Activated CD8-positive, alpha-beta memory T cell treated with anti-CD3 and anti-CD28 coated beads for 48 hours (primary cell): ENCODE measurements at places on chromosomes 3 and 15.
A peak's percentile ranks its signal among the peaks of the same experiment; 100 is the strongest.

GRCh38 chr3:48244461-48244860, 3.6 kb downstream of the ZNF589 start:
- DNase-seq: no peak

- no peak for DNase-seq
These were observed 1.1 kb downstream of the KIF15 start for GRCh38 chr3:44762690-44763089.

GRCh38 chr3:9795207-9795606, 2.3 kb downstream of the ARPC4 start:
- no peak for DNase-seq

- no peak for DNase-seq
These were observed 379.3 kb downstream of the NTRK3 start for GRCh38 chr15:87877114-87877810.

DNA sequence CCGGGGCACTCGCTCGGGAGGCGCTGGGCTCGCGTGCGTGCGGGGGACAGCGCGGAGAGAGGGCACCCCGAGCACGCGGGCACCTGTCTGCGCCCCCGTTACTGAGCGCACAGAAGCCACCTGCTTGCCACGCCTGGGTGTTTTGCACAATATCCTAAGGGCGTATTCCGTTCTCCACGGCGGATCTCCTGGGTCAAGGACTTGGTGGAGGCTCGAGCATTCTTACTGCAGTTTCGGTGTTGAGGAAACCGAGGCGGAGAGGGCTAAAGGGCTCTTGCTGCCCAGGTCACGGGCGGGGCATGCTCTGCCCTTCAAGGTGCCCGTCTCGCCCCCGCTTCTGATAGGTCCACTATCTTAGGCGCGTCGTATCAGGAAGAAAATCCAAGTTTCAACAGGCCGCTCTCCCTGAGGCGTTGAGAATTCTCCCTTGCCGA, 526 bp downstream of the GPD1L start:
- DNase-seq: no peak

GRCh38 chr15:66644000-66644787, 57.8 kb upstream of the SMAD6 start:
- DNase-seq: no peak

GRCh38 chr3:157390713-157391515, 45.7 kb upstream of the PTX3 start:
- DNase-seq: no peak

- no peak for DNase-seq
These were observed 68.2 kb downstream of the ASB7 start for GRCh38 chr15:100670505-100671021.

GRCh38 chr15:77985031-77985930, 92.2 kb downstream of the TBC1D2B start:
- no peak for DNase-seq

DNA sequence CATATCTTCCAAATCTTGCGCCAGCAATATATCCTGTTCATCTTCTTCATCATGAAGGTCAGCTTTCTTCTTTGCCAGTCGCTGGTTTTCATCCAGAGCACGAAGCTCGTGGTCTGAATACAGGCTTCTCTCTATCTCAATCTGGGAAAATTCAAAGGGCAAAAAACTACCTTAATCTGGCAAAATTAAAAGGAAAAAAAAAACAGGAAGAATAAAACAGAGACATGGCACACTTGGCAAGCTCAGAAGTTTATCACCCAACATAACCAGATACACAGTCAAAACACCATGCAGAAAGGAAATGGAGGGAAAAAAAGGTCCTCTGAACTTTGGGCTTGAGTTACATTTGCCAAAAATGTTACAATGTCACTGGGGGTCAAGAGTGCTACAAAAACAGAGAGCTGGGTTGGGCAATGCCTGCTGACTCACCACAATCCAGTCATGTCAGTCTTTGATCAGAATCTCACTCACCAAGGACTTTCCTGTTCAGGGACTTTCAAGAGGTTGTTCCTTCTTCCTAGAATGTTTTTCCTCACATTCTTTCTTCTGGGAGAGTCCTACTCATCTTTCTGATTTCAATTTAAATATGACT, 1.5 kb downstream of the MRPL46 start:
- DNase-seq: no peak

DNA sequence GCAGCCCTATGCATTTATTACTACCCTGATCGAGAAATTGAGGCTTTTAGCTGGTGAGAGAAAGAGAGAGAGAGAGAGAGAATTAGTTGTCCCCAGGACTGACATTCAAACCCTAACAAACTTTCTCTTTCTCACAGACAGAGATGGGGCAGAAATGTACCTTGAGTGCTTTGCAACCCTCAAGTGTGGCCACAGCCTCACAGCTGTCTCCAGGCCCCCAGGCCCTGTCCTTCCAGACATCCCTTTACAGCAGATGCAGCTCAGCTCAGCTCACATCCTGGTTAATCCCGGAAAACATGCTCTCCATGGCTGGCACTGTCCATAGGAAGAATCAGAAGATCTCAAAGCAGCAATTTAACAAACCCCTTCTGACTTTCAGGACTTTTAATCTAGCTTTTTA, 67.6 kb downstream of the DCLK3 start:
- no peak for DNase-seq

DNA sequence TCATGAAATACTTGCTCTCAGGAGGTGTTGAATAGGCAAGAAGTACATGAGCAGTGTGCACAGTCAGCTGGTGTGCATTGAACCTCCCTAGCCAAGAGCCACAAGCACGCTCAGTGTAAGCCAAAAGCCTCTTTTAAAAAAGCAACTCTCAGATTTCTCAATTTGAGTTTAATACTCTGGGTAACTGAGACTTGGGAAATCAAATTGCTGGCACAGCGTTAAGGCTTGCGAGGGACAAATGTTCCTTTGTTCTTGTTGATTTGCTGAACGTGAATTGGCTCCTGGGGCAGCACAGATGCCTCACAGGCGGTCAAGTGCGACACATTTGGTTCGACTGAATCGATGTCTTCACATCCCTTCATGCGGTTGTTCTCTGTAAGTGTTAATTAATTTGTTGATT, at the start of gene FAM240A:
TSS of gene FAM240A (plus strand) at position 202 of the 400 bp plus-strand sequence. CDS start at position 361, 159 bp downstream.
- DNase-seq: no peak

GRCh38 chr15:38894243-38894948, 329.8 kb upstream of the RASGRP1 start:
- DNase-seq: no peak

- no peak for DNase-seq
These were observed 18.4 kb downstream of the CTXND1 start for GRCh38 chr15:80233581-80233980.

- no peak for DNase-seq
These were observed 26.3 kb upstream of the MITF start for GRCh38 chr3:69712933-69713332.

- no peak for DNase-seq
These were observed 26.5 kb downstream of the IQSEC1 start for GRCh38 chr3:13046569-13047274.

DNA sequence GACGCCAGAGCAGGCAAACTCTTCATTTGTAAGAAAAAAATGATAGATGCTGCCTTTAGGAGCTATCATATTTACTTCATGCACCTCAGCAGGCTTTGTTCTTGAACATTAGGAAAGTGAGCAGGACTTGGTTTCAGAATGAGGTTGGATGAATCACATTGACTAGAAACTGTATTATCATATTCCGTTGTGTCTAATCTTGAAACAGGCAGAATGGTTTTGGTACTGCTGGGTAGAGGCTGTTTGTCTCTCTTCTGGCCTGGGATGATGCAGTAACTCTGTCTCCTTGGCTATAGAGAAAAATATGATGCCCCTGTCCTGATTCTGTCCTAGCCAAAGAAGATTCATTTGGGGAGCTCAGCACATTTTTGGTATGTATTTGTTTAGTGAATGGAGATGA, 344.2 kb upstream of the GRM7 start:
- no peak for DNase-seq

- DNase-seq: no peak
These were observed 2.2 kb downstream of the IGF1R start for GRCh38 chr15:98650417-98651035.

- no peak for DNase-seq
These were observed 84.5 kb upstream of the MEF2A start for GRCh38 chr15:99481113-99481950.

- DNase-seq: no peak
These were observed 4.9 kb downstream of the IL17RD start for GRCh38 chr3:57160076-57160764.

GRCh38 chr15:68301301-68301700, 23.8 kb downstream of the FEM1B start:
- no peak for DNase-seq

DNA sequence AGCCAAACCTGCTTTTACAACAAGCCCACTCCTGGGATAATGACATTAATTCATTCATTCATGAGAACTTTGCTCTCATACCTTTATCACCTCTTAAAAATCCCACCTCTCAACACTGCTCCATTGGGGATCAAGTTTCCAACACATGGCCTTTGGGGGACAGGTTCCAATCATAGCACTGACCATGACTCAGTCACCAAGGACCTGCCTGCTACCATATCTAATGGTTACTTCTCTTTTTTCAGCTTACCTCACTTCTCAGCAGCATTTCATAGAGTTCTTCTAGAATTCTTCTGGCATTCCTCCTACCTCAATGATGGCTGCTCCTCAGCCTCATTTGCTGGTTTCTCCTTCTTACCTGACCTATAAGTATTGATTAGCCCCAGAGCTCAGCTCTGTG, 36.9 kb upstream of the RYK start:
- DNase-seq: no peak

DNA sequence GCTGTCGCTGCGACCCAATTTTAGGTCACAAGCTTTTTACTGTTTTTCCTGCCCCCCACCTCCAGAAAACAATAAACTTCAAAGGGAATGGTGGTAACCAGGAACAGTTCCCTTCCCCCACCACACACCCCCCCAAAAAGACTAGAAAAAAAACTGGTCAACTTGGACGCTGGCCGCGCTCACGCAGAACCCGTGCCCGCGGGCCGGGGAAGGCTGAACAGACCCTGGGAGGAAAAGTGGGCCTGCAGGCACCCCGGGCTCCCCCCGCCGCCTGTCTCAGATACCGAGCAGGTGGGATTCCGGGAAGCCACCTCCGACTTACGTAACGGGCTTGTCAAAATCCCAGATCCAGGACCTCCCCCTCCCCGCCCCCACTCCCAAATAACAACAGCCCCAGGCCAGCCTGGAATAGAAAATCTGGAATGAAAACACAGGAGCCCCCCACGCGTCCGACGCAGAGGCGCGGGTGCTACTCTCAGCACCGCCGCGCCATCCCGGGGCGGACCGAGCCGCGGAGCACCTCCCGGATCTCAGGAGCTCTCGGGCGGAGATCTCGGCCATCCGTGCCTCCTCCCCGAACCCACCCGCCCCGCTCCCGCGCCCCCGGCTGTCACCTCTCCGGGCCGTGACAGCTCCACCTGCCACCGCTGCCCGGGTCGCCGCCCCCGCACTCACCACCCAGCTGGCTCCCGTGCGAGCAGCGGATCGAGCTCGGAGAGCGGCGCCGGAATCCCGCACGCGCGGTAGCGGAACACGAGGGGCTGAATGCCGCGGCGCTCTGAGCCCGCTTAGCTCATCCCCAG, 557 bp downstream of the DENND4A start:
- DNase-seq: no peak

- no peak for DNase-seq
These were observed 154.1 kb downstream of the LIPC start for GRCh38 chr15:58585693-58586443.

- no peak for DNase-seq
These were observed 28.9 kb downstream of the OSBPL10 start for GRCh38 chr3:31952205-31952604.

DNA sequence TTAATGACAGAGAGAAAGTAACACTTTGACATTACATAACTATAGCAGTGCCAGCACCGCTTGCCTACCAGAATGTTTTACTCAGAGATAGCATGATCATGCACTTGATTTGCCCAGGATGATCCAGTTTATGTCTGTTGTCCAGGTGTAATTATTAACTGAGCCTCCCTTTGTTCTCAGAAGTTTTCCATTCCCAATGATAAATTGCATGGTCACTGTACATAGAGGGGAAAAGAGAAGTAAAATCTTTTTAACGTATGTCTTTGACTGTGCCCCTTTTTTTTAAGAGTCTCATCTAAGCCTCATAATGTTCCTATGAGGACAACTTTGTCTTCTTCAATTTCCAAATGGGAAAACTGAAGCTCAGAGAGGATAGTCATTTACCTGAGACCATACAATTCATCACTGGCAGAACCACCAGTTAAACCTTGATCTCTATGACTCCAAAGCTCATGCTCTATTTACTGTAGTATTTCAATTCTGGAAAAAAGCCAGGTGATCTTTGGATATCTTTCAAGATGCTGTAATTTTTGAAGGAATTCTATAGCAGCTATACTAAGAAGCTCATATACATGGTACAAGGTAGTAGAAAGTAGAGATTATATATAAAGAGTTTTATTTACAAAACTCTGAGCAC, 25.1 kb downstream of the C3orf85 start:
- DNase-seq: no peak

GRCh38 chr15:95567686-95568085, 762.8 kb upstream of the NR2F2 start:
- DNase-seq: no peak

GRCh38 chr3:87792198-87792533, 266.6 kb downstream of the CGGBP1 start:
- DNase-seq: no peak

DNA sequence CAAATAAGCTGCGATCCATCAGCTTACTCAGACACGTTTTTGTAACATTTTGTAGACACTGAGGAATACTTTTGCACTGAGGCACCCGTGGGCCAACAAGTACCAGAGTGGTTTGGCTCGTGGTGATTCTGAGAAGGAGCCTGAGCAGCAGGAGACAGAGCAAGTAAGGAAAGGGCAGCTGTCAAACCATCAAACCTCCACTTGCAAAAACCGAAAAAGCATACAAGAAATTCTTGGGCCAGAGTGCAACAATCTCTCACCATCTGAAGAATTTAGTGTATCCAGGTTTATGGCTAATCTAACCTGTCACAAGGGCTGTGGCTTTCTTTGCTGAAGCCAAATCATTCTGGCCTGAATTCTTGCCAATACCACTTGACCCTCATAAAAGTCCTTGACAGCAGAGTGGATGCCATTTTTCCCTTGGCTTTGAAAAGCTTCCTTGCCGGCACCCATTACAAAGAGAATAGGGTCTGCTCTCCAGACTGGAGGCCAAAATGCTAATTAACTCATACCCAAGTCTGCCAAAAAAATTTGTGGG, 56.7 kb downstream of the MYO1E start:
- DNase-seq: no peak

GRCh38 chr15:100899601-100900000, 19.6 kb upstream of the LRRK1 start:
- no peak for DNase-seq

DNA sequence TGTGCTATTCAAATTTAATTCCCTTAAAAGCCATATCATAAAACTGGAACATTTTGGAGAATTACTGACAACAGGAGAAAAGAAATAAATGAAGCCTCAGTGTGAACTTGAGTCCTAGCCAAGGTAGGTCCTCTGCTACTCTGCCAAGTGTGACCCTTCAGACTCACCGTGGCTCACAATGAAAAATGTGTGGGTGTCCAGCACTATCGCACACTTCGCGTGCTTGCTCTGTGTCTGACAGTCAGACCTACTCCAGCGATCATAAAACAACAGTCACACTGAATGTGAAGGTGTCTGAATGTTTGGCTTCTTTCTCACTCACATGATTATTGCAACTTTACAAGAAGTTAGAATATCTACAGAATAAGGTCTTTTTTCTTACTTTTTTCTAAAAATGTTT, 65.8 kb upstream of the TRA2B start:
- no peak for DNase-seq

GRCh38 chr15:51736751-51737521, 519 bp downstream of the LYSMD2 start:
- DNase-seq: peak; percentile 27

- no peak for DNase-seq
These were observed 293.4 kb upstream of the TBC1D5 start for GRCh38 chr3:18035641-18036449.
